ENCODE measurements at places on chromosomes 5 and 9. TPM values are rescaled to one million over a fixed set of nuclear protein-coding genes. Genes with fewer than 3 reads are reported as not detected.

- no peak for DNase-seq
These were observed 136.1 kb upstream of the PCA3 start for GRCh38 chr9:76628155-76628554.

GRCh38 chr9:92384375-92384774, 20.0 kb downstream of the OGN start:
- DNase-seq, result no peak

DNA sequence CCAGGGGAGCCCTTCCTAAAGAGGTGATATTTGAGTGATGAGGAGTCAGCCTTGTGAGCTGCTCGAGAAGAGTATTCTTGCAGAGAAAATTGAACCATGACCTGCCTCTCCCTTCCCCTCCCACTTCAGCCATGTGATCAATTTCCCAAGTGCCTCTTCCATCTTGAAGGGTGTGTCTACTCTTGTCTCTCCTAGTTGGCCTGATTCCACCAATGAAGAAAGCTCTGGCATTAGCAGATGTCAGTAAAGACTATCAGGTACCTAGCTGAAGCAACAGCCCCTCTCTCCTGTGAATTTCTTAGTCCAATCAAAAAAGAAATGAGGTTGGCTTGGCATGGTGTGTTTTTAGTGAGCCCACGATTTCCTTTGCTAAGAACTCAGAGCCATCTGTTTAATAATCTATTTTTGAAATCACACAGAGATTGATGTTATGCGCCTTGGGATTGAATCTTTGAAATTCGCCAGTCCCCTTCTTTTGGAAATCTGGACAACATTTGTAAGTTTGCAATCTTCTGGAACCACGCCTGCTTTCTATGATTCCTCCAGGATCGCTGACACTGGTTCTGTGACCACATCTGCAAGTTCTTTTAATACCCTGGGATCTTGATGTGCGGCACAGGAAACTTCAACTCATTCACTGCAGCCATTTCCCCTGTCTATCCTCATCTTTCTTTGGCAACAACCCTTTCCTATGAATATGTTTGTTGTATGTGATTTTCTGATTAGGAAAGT, 404.6 kb downstream of the DMRT2 start:
- DNase-seq, result no peak

GRCh38 chr9:131657037-131657377, 82.9 kb downstream of the RAPGEF1 start:
- no peak for DNase-seq

DNA sequence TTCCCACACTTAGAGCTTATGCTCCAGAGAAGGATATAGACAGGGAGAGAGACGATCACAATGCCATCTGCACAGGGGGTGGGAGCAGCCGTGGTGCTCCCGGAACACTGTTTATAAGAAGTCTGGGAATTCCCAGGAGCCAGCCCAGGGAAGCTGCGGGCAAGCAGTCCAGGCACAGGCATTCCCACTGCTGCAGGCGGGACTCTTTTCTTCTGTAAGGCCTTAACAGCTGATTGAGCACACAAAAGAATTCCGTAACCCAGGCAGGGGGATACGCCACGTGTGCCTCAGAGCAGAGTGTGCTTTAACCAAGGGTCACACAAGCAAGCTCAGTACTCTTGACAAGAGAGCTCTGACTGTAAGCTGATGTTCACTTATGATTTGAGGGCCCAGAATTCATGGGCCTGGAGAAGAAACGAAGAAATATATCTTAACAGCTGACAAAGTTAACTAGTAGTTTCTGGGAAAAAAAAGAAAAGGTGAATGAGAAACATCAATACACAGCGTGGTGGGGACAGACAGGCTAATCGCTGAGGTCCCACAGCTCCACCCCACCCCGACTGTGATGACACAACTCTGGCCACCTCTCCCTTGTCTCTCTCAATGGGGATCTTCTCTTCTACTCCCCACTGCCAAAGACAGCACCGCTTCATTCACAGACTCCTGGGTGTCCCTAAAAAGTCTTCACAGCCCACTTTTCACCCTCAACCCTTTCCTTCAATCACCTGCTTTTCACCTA, 85.9 kb upstream of the SIMC1 start:
- no peak for DNase-seq

DNA sequence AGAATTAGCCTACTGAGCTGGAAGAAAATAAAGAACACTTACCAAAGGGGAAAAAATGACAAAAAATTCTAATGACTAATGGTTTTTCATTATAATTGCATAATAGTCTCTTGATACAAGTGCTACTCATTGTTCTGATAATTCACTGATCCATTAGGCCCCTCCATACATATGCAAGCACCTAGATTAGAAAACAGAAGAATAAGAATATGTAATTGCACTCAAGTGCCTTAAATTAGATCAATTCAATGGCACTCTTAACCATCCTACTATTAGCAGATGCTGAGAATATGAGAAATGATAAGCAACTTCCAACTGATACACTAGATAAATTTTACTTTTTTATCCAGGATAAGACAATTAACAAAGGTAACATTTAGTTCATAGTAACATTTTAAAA, 440.9 kb upstream of the C9orf72 start:
- DNase-seq, result no peak

DNA sequence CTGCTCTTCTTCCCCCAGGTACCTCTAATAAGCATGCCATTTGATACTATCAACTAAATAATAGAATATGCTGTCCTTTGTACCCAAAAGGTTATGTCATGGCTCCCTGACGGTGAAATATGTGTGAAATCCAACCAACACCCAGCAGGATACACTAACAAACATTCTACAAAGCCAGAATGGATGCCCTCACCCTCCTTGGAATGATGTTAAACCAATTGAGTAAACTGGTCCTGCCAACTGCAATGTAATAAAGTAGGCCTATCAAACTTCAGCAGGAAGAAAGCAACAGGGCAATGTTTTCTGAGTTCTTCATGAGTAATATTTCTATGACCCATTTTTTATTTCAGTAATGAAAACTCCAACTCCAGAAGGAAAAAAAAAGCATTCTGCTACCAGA, 24.9 kb downstream of the RGMB start:
- DNase-seq, result no peak

GRCh38 chr5:171841984-171842776, 56.6 kb downstream of the SMIM23 start:
- no peak for DNase-seq

DNA sequence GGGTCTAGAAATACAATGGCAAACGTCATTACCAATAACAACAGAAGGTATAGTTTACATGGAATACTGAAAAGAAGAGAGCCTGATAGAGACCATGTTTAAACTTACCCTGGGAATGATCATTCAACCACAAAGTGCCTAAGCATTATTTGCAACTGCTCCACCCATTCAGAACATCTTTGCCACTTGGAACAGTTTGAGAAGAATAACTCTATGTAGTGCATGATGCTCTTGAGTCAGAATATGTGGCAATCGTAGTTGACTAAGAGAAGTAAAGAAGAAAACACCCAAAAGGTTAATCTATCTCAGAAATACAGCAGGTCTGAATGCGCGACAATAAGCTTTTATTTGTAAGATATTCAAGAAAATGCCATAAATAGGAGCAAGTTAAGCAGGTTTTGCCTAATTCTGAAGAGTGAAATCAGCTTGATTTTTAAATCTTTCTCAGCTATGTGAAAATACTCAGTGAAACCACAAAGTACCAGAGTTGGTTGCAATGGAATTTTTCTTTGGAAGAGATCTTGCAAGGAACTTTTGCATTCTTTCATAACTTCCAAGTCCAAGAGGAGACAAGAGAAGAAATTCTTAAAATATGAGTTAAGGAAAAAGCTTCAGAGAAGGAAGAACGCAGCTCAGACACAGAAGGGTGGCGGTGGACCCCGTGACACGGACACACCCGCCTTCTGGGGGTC, 64.3 kb downstream of the HABP4 start:
- DNase-seq, result no peak

GRCh38 chr9:969310-970150, 6.9 kb upstream of the DMRT3 start:
- DNase-seq, result no peak

GRCh38 chr5:140483055-140483454, 64.4 kb upstream of the EIF4EBP3 start:
- no peak for DNase-seq

DNA sequence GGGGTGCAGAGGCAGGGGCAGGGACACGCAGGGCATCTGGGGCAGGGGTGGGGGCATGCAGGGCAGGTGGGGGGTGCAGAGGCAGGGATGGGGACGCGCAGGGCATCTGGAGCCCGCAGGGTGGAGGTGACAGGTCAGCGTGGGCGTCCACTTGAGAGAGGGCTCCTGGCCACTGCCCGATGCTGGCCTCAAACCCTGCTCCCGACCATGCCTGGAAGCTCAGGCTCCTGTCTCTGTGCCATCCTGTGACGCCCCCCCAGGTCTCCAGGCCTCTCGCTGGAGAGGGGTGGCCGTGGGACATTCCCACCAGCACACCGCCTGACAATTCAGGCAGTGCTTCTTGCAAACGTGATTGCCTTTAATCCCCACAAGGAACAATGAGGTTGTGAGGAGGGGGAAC, 33.0 kb downstream of the ZDHHC11B start:
- no peak for DNase-seq

GRCh38 chr5:132265336-132266030, 8.0 kb downstream of the PDLIM4 start:
- DNase-seq, result peak; percentile 57

DNA sequence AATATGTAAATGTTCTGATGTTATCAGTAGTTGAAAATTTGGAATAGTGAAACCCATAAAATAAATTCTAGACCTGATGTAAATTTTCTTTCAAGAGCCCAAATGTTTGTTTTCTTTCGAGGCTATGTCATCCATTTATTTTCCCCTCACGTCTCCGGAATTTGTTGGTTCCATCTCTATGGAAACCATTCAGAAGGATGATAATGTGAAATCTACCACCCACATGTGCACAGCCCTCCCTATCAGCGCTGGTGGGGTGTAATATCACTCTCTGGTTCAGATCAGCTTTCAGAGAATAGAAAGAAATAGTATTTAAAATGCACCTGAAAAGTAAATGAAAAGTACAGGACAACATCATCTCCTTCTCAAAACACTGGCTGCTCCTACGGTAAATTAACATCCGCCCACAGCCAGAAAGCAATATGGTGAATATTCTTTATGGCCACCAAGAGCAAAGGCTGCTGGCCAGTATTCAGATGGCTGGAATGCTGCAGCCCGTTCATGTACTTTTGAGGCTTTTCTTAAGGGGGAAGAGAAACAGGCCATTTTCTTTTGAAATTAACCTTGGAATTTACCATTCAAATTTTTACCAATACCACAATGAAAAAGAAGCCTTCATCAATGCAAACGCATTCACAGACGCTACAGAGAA, 28.5 kb downstream of the GLDC start:
- no peak for DNase-seq

GRCh38 chr5:96144289-96144688, 182.6 kb upstream of the ELL2 start:
- DNase-seq, result peak; percentile 32

- DNase-seq, result no peak
These were observed 118.4 kb downstream of the MARCHF3 start for GRCh38 chr5:126911986-126912385.

- DNase-seq, result no peak
These were observed 107.3 kb downstream of the DOCK2 start for GRCh38 chr5:169744336-169744735.

GRCh38 chr5:61621202-61621650, 289.2 kb downstream of the ZSWIM6 start:
- no peak for DNase-seq

DNA sequence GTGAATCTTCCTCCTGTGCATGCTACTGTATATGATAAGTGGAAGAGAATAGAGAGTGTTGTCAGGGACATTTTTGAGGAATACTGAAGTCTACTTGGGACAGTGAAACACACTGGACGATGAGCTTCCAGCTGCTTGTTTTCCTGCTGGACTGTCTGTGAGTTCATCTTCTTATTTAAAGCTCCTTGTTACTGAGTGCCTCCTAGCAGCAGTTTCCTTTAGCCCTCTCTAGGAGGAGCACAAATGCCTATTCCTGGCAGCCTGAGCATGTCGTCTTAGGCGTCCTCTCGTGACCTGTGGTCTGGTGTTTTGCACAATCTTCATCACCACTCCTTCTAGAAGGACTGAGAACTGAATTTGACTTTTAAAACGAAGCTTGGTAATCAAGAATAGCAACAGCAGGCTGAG, 43.8 kb downstream of the ANKRD33B start:
- DNase-seq, result peak; percentile 38

GRCh38 chr9:27485158-27485557, 38.9 kb upstream of the IFNK start:
- no peak for DNase-seq

GRCh38 chr5:5341531-5342292, 80.8 kb upstream of the ICE1 start:
- DNase-seq, result no peak

DNA sequence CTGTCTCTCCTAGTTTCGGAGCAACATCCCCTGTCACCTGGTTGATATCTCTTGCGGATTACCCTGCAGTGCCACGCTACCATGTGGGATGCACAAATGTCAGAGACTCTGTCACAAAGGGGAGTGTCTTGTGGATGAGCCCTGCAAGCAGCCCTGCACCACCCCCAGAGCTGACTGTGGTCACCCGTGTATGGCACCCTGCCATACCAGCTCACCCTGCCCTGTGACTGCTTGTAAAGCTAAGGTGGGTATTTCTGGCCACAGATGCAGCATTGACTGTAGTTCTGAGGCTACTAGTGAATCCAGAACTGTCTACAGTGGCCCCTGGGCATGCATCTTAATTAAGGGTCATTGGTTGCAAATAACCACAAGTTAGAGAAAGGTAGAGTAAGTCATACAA, 50.8 kb downstream of the AQP7 start:
- DNase-seq, result no peak

GRCh38 chr9:95085861-95086563, 231.5 kb downstream of the FANCC start:
- DNase-seq, result no peak

- no peak for DNase-seq
These were observed 488.0 kb upstream of the CDH18 start for GRCh38 chr5:20476016-20476415.

GRCh38 chr9:114813717-114814418, 8.0 kb upstream of the TNFSF15 start:
- no peak for DNase-seq

- no peak for DNase-seq
These were observed 85.6 kb upstream of the SLC44A1 start for GRCh38 chr9:105158898-105159297.

GRCh38 chr5:44884036-44884435, 75.3 kb downstream of the MRPS30 start:
- DNase-seq, result peak; percentile 70

The PCDHA4 gene
- total RNA-seq, result 0.79 TPM

The RGS7BP gene
- 3.5 TPM for total RNA-seq

The SLC23A1 gene
- total RNA-seq, result not detected

The ZNF366 gene
- 3.2 TPM for total RNA-seq

The EDIL3 gene
- 59.9 TPM for total RNA-seq

The DPM2 gene
- total RNA-seq, result 38.6 TPM

The CARD6 gene
- total RNA-seq, result 18.3 TPM

The ZBED3 gene
- 11.9 TPM for total RNA-seq

The AMBP gene
- not detected for total RNA-seq

The FAM163B gene
- 0.23 TPM for total RNA-seq

The LRRC70 gene
- total RNA-seq, result 1.1 TPM

The C9orf50 gene
- total RNA-seq, result not detected

The IL13 gene
- not detected for total RNA-seq

The PSD2 gene
- total RNA-seq, result not detected

The SLC12A7 gene
- total RNA-seq, result 39.4 TPM

Data from left lung (tissue), 14 donors.